Foreskin keratinocyte (primary cell): ENCODE measurements at places on chromosomes 2 and 18.

DNA sequence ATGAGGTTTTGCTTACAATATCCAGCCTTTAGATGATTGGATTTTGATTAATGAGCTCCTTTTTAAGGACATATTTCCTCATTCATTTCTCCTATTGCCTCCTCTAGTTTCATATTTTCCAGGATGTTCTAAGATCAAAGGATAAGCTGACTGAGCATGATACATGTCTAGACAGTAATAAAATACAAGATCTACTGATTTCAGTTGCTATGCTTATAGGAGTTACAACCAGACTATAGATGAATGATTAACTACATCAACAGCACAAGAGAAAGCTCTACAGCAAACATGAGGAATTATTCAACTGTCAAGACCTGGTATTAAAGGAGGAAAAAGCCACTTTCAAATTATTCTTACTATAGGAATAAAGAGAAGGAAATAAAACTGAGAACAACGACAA is 85.0 kb upstream of the LINC00305 start:
- DNase-seq: no peak

GRCh38 chr18:79187532-79188277 is 118.5 kb downstream of the ATP9B start:
- DNase-seq: no peak

GRCh38 chr2:23767876-23768621 is 158.9 kb downstream of the ATAD2B start:
- DNase-seq: peak; percentile 82

DNA sequence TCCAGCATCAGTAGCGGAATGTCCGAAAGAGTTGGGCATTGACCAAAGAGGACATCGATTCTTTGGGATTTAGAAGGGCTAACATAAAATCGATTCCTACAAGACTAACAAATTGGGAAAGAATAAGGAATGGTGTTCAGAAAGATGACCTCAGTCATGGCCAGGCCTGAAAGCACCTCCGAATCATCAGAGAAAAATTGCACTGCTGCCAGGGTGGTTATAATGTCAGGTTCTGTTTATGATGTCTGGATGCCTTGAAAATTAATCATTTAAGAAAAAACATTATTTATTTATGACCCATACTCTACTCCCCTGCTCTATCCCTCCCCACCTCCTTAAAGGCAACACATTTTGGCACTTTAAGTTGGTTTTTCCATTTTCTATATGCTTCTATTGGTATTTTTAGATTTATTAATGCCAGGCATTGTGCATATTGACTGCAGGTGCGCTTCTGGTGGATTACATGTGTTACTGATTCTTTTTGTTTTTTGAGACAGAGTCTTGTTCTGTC is 104.7 kb downstream of the MYCN start:
- no peak for DNase-seq

DNA sequence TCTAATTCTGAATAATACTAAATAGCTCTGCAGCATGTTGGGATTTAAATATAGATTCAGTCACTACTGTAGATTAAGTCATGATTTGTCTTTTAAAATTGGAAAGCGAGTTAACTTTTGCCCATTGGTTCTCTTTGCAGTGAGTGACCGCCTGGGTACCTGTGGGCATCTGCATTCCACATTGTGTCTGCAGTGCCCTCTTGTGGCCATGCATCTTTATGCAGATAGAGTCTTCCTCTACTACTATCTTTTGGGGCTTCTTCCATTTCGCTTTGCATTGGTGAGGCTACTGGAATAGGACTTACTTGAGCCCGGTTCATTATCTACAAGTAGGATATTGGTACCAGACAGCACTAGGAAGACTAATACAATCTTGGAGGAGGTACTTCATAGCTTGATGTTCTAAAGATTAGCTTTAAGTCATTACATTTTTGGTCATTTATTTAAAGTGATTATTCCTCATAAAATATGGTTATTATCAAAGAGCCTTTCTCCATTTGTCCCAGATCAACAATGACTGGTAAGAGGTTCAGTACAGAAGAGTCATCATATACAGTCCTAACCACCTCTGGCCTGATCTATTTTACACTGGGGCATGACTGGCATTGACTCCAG is 203.0 kb downstream of the SOCS6 start:
- no peak for DNase-seq

GRCh38 chr2:9741110-9741509 is 102.2 kb upstream of the TAF1B start:
- no peak for DNase-seq

- no peak for DNase-seq
Observed at GRCh38 chr2:61841286-61841685, 12.6 kb downstream of the FAM161A start.

DNA sequence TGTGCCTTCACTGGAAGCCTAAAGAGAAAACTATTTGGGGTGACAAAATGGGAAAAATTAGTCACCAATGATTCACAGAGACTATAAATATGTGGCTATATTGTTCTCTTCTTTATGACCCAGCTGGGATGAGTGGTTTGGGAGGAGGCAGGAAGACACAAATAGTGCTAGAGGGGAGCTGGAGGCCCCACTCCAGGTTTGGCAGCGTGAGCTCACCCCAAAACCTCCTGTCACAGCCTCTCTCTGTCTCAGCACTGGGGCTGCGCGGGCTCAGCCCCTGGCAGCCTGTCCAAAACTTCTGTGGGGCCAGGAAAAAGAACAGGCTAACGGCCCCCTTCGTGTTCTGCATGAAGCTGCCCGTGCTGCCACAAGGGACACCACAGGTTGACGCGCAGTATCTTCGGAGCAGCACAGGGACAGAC is 73.2 kb upstream of the LCLAT1 start:
- peak; percentile 75 for DNase-seq

DNA sequence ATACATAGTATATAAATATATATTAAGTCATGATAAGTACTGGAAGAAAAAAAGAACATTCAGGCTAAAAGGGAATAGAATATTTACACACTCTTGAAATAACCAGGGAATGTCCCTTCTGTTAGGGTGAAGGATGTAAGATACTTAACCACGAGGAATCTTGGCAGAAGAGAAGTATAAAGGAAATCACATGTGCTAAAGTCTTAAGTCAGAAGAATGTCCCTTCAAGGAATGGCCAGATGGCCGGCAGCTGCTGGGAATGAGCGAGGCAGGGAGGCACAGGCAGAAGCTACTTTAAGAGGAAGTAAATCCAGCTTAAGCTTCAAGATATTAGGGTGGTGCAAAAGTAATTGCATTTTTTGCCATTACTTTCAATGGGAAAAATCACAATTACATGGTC is 5.5 kb downstream of the CCDC102B start:
- no peak for DNase-seq

DNA sequence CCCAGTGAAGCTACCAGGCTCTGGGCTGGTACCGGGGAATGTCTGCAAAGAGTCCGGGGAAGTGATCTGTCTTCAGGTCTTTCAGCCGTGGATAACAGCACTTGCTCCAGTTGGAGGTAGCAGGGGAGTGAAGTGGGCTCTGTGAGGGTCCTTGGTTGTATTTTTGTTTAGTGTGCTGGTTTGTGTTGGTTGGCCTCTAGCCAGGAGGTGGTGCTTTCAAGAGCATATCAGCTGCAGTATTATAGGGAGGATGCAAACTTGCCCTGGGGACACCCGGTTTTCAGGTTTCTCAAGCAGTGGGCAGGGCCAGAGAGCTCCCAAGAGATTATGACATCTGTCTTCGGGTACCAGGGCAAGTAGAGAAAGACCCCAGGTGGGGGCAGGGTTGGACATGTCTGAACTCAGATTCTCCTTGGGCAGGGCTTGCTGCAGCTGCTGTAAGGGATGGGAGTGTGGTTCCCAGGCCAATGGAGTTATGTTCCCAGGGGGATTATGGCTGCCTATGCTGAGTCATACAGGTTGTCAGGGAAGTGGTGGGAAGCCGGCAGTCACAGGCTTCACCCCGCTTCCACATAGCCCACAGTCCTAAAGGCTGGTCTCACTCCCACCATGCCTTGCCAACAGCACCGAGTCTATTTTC is 34.4 kb downstream of the ACAA2 start:
- DNase-seq: peak; percentile 63

GRCh38 chr2:62895632-62896009 is 155.0 kb upstream of the OTX1 start:
- no peak for DNase-seq
